Caco-2 (cell line): ENCODE measurements at places on chromosomes 2 and 18.

GRCh38 chr2:60540074-60540473 lies 13.4 kb downstream of the BCL11A start:
- no peak for DNase-seq

DNA sequence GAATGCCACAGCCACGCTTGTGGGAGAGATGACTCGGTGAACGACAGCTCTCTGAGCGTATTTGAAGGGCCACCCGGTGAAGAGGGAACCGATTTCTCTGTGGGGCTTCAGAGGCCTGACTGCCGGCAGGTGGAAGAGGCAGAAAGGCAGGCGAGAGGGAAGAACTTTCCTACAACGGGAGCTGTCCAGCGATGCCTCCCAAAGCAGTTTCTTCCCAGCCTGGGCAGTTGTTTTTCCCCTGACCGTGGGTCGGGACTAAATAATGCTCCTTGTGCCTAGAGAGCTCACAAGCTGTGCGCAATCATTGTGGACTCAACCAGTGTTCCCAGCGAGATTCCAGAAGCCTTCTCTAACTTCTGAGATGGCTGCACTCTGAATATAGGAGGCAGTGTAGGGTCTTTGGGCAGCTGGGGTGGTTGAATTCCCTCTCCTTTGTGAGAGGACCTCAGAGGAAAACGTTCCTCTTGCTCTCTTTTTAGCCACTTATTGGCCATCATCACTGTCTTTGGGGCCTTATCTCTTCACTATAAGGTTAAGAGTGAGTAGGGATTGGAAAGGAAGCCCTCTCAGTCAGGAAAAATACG lies 710 bp downstream of the SEC11C start:
- peak; percentile 8 for DNase-seq

GRCh38 chr2:120432976-120433815 lies 87.3 kb downstream of the INHBB start:
- DNase-seq = no peak

DNA sequence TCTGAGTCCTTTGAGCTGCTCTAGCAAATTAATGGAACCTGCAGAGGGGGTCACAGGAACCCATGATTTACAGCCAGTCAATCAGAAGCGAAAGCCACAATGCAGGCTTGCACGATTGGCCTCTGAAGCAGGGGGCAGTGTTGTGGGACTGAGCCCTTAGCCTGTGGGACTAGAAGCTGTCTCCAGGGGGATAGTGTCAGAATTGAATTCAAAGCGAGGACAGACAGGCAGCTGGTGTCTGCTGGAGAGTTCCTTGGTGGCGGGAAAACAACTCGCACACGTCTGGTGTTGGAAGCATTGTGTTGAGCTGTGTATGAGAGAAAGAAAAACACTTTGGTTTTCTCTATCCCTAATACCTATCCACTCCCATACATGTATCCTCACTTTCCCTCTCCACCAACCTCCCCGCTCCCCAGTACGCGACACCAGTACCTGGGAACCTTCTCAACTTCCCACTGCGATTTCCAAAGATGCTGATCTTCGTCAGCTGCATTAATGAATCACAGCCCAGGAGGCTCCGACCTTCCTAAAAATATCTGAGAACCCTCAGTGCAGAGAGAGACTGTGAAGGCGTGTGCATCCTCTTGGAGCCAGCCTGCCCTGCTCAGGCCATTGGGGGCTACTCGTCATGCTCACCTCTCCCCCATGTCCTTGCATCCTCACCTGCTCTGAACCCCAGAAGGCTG lies 88.2 kb downstream of the HS1BP3 start:
- no peak for DNase-seq

GRCh38 chr2:100568989-100569388 lies 6.2 kb downstream of the PDCL3 start:
- no peak for DNase-seq

- no peak for DNase-seq
Measured at GRCh38 chr2:2026252-2026831, 282.0 kb upstream of the PXDN start.

DNA sequence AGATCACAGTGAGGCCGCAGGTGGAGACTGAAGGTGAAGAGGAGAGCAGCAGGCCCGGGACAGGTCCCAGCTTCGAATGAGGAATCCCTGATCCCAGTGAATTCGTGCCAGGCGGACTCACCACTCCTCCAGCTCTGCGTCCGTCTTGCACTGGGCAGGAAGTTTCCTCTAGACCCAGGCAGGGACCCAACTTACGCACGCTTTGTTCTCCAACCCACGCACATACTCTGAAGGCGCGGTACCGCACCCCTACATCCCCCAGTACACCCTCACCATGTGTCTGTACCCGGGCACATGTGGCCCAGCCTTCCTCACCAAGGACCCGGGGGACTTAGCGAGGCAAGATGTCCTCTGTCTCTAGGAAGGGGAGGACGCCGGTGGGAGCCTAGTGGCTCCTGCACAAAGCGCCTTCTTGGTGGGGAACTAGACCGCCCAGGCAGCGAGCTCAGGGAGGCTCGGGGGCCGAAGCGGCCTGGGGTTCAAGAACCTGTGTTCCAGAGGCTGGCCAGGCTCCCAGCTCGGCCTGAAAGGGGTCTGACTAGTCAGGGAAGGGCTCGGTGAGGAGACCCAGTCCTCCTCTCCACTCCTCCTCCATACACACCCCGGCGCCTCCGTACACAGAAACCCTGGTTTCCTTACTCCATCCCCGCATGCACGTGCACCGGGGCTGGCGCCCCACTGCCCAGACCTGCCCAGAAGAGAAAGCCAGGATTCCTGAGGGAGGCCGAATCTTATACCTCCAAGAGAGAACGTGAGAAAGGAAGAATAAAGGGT lies 38.3 kb upstream of the ATP6V1B1 start:
- no peak for DNase-seq
